ENCODE measurements at places on chromosomes 12 and 14. TPM values are rescaled to one million over a fixed set of nuclear protein-coding genes. Genes with fewer than 3 reads are reported as not detected.

GRCh38 chr12:52872644-52873389, 24.0 kb upstream of the KRT78 start:
- no peak for DNase-seq

DNA sequence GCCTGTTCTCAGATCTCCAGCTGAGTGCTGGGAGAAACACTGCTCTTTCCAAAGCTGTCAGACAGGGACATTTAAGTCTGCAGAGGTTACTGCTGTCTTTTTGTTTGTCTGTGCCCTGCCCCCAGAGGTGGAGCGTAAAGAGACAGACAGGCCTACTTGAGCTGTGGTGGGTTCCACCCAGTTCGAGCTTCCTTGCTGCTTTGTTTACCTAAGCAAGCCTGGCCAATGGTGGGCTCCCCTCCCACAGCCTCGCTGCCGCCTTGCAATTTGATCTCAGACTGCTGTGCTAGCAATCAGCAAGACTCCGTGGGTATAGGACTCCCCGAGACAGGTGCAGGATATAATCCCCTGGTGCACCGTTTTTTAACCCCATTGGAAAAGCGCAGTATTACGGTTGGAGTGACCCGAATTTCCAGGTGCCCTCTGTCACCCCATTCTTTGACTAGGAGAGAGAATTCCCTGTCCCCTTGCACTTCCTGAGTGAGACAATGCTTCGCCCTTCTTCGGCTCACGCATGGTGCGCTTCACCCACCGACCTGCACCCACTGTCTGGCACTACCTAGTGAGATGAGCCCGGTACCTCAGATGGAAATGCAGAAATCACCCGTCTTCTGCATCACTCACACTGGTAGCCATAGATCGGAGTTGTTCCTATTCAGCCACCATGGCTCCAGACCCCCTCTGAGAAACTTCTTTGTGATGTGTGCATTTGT, 650.3 kb upstream of the ALG10B start:
- peak; percentile 26 for DNase-seq

DNA sequence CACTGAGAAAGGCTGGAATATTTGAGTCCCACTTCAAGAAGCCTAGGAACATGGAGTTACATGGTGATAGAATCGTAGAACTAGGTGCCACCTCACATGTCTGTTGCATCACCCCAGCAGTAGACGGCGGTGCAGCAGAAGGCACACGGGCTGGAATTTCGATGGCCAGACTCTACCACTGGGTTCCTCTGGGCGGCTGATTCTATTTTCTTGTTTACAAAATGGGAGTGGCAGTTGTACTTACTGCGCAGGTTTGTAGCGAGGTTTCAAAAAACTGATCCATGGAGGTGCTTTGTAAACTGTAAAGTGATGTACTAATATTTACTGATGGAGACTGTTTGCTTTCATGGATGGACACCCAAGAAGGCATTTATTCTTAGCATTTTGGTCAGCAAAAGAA, 45.7 kb downstream of the WDR20 start:
- DNase-seq: no peak

- no peak for DNase-seq
These were observed 1117.0 kb downstream of the FLRT2 start for GRCh38 chr14:86646696-86647690.

GRCh38 chr12:286531-287300, 24.1 kb upstream of the SLC6A13 start:
- no peak for DNase-seq

GRCh38 chr12:130320536-130320935, 17.2 kb upstream of the PIWIL1 start:
- DNase-seq: no peak

The OR6C2 gene
- total RNA-seq: not detected

GRCh38 chr14:63905370-63905769, 52.6 kb downstream of the SYNE2 start:
- no peak for DNase-seq

- no peak for DNase-seq
These were observed 47.4 kb downstream of the CHST11 start for GRCh38 chr12:104504146-104504545.

The ACSS3 gene
- 23.4 TPM for total RNA-seq

The RAB3IP gene
- total RNA-seq: 34.2 TPM

DNA sequence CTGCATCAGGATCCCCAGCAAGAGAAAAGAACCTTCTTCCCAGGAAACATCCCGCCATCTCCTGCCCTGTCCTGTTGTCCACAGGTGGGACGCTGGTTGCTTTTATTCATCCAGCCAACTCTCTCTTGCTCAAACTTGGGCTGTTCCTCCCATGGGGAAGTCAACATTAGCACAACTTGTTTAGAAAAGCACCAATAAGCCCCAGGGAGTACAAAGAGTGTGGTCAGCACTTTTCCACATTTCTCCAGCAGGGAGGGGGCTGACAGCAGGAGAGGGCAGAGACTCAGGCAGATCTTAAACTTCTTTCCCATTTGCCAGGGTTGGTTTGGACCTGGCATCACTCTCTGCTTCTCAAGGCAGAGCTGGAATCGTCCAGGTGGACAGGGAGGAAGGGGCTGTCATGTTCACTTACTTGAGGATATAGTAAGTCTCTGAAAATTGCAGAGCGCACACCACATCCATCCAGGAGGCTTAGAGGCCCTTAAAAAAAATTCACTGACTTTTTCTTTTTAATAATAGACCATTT, 74.9 kb downstream of the RBM19 start:
- no peak for DNase-seq

- DNase-seq: no peak
These were observed 1.0 kb upstream of the TBK1 start for GRCh38 chr12:64450711-64451486.

- no peak for DNase-seq
These were observed 30.4 kb downstream of the MEG3 start for GRCh38 chr14:100856056-100856950.

GRCh38 chr12:105409801-105410471, 79.4 kb downstream of the C12orf75 start:
- no peak for DNase-seq

The SLC17A8 gene
- total RNA-seq: 0.66 TPM

Data from mesothelial cell of epicardium (in vitro differentiated cells).